ENCODE measurements at places on chromosomes 4 and X.

GRCh38 chr4:87049508-87049907 is 114.7 kb downstream of the AFF1 start:
- no peak for DNase-seq

GRCh38 chr4:109278594-109279031 is 23.8 kb downstream of the COL25A1 start:
- no peak for DNase-seq

GRCh38 chrX:47863187-47863586 is 26.5 kb downstream of the ZNF81 start:
- DNase-seq, result no peak

DNA sequence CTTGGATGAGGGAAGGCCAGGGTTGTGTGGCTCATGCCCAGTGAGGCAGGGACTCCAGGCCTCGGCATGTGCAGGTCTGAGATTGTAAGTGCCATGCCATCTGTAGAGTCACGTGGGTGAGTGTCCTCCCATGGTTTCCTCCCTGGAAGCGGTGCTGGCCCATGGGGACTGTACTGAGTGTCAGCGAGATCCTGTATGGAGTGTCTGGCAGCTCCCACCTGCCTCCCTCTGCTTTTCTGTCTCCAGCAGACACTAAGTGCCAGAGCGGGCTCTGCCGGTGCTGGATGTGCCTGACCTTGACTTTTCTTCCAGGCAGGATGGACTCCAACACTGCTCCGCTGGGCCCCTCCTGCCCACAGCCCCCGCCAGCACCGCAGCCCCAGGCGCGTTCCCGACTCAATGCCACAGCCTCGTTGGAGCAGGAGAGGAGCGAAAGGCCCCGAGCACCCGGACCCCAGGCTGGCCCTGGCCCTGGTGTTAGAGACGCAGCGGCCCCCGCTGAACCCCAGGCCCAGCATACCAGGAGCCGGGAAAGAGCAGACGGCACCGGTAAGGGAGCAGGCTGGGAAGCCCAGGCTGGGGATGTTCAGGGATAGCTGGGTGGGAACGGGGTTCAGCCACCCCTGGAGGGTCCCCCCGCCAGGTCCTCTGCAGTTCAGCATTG is 7.6 kb downstream of the WFS1 start:
- no peak for DNase-seq

DNA sequence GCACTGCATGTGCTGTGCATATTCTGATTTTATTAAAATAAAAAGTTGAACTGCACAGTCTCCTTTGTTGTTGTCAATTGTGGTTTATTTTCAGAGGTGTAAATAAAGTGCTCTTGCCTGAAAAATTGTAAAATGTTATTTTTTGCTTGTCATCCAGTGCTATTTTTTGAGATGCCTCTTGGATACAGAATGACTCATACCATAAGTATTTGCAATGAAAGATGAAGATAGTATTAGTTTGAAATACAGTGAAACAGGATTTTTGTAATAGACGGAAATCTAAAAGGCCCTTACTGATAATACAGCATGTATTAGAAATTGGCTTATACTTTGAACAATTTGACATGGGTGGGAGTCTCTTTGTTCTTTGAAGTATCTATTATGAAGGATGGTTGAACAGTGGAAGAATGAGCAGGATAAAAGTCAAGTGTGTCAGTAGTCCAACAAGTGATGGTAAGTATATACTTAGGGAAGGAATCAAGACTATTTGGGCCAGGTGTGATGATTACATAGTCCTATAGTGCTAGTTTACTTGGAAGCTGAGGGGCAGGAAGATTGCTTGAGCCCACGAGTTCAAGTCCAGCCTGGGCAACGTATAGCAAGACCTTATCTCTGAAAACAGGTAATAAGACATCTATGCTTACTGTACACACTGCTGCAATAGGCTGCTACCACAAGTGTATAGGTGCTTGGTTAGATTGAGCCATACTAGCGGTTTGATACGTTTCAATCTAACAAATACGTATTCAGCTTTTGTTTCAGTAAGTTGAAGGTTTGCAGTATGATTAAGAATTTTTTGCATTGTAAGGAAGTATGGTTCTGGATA is 16.4 kb downstream of the DDX3X start:
- DNase-seq, result no peak
